ENCODE measurements at places on chromosomes 3 and 15.

- DNase-seq = no peak
These were observed 150.4 kb upstream of the SATB1 start for GRCh38 chr3:18575573-18575972.

DNA sequence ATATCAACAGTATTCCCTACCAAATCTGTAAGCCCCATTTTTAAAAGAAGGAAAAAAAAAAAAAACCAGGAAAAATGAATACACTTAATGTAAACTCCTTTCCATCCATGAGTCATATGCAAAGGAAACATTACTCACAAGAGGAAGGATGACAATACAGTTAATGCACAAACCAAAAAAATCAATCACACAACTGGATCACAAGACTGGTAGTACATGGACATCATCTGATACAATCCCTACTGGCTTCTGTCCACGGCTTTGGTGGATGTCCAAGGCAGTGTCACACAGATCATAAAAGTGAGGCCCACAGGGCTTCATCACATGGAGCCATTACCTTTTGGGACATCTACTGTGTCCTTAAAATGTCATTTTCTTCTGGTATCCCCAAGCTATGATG, 44.0 kb downstream of the SUCLG2 start:
- DNase-seq = no peak

DNA sequence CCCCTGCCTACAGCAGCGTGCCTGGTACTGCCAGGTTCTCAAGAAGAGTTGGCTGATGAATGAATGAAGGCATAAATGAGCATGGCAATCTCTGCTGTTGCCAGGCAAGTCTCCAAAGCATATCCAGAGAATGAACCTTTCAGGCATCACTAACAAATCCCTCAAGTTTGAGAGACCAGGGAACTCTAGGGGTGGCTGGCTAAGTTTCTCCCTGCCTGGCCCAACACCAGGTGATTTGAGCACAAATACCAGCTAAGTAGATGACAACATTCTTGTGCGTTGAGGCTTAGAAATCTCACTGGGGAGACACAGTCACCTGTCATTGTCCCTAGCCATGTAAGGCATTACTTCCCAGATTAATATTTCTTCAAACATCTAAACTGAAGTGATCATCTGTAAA, 81.4 kb upstream of the PTX3 start:
- no peak for DNase-seq

GRCh38 chr3:103166890-103167289, 732.1 kb downstream of the ZPLD1 start:
- DNase-seq = no peak

- no peak for DNase-seq
These were observed 11.3 kb downstream of the PRICKLE2 start for GRCh38 chr3:64213962-64214379.

DNA sequence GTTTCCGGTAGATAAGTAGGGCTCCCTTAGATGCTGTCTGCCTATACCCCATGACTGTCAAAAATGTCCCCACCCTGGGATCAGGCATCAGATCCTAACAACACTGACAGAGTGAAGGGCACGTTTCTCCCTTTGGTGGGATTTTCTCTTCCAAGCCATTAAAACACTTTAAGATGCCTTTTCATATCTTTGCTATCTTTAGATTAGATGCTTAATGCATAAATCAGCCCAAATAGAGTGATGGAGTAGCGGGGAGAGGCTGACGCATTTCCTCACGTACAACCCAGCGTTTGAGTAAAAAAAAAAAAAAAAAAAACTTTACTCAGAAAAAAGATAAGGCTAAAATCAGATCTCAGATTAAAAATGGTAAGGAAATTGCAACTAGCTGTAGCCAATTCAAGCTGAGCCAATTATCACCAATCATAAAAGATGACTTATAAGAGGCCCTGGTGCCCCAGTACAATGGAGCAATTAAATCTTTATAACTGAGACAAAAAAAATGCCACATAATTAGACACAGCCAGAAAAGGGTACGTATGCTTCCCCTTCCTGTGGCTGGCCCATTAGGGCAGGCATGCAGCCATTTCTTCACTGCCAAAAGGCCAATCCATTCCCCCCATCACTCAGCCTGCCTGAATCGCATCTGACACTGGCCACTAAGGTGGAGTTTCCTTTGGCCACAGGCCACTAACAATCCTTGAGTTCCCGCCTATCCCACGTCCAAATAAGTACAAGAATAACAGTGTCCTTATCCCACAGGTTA, 45.0 kb downstream of the RFTN1 start:
- no peak for DNase-seq

- DNase-seq = no peak
These were observed 44.8 kb downstream of the TBC1D2B start for GRCh38 chr15:78032671-78033070.

- DNase-seq = no peak
These were observed 40.0 kb downstream of the FMN1 start for GRCh38 chr15:33154351-33155166.

All from occipital lobe (tissue), 3 donors.